Epithelial cell of esophagus (primary cell): ENCODE measurements at places on chromosomes 2 and 18.

- DNase-seq: no peak
Observed at GRCh38 chr18:13456736-13457271, 238.2 kb downstream of the LDLRAD4 start.

- no peak for DNase-seq
Observed at GRCh38 chr2:37856101-37856751, 68.9 kb upstream of the RMDN2 start.

- DNase-seq: no peak
Observed at GRCh38 chr2:199197448-199197847, 260.3 kb downstream of the SATB2 start.

GRCh38 chr2:14654835-14655282 lies 22.3 kb downstream of the LRATD1 start:
- peak; percentile 17 for DNase-seq

DNA sequence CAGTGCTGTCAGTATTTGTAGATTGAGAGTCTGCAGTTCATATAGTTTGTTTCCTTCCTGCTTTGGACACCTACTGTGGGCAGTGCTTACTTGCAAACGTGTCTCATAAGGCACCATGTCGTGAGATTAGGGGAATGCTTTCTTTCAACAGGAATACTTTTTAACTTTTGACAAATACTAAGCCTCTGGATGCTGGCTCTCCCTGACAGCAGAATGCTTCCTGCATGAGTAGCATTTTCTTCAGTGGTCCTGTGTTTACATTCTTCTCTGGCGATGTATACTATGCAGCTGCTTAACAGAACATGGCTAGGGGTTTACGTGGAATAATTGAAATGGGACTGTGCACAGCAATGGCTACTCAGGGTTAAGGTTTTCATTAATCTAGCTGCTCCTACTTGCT lies 807.5 kb downstream of the MBD2 start:
- DNase-seq: no peak

GRCh38 chr2:150465703-150466569 lies 21.5 kb downstream of the RND3 start:
- DNase-seq: peak; percentile 64

GRCh38 chr2:119068154-119068725 lies 90.3 kb downstream of the C1QL2 start:
- no peak for DNase-seq

- DNase-seq: peak; percentile 21
Observed at GRCh38 chr2:62467100-62467474, 38.9 kb downstream of the TMEM17 start.

DNA sequence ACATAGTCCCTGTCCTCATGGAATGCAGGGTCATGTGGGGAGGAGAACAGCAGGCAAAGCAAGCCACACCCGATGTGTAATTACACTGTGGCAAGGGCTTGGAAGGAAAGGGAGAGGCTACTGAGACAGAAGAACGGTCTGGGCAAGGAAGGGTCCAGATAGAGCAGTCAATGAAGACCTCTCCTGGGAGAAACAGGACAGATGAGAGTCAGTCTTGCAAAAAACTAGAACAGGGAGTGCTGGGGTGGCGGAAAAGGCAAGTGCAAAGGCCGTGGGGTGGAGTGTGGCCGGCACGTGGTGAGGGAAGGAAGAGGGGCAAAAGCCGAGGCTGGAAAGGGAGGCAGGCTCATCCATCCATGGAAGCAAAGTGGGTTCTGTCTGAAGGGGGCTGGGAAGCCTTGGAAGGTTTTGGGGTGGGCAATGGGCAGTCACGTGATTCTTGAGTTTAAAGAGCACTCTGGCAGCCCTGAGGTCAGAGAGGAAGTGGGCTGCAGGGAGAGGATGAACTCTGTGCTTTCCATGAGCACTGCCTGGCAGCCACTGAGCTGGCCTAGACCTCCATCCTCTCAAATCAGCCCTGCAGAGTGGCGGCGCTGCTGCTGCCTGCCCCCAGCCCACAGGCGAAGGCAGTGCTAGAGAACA lies 182.2 kb downstream of the INHBB start:
- DNase-seq: peak; percentile 34

GRCh38 chr2:23420091-23420839 lies 35.3 kb downstream of the KLHL29 start:
- no peak for DNase-seq
